ENCODE measurements at places on chromosomes 5 and 9. TPM values are rescaled to one million over a fixed set of nuclear protein-coding genes. Genes with fewer than 3 reads are reported as not detected.

- no peak overlapping the region for H3K27ac ChIP-seq
- H3K27me3 ChIP-seq = no peaks in the 10 kb centered on the region
- H3K4me1 ChIP-seq = peaks cover 3% of the 10 kb centered on the region
- no peak for DNase-seq
- no peaks in the 10 kb centered on the region for H3K36me3 ChIP-seq
- H3K4me3 ChIP-seq = no peak overlapping the region
Measured at GRCh38 chr5:96648593-96648992, 13.6 kb upstream of the CAST start.

DNA sequence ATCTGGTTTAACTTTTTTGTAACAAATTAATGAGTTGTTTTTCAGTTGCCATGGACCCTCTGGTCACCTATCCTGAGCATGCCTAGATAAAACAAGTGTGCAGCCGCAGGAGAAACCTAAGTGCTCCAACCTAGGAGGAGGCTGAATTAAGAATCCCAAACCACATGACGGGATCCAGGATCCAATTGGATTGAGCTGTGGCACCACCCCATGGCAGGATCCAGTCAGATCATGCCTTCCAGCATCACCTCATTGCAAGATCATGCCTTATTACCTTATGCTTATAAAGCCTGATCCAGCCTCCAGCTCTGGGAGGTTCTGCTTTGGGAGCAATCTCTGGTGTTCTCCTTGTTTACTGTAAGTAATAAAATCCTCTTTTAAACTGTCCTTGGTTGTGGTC lies 662.0 kb downstream of the TLR4 start:
- DNase-seq = no peak
- no peaks in the 10 kb centered on the region for H3K4me1 ChIP-seq
- H3K27me3 ChIP-seq = no peaks in the 10 kb centered on the region
- H3K36me3 ChIP-seq = no peaks in the 10 kb centered on the region

GRCh38 chr5:121910036-121910435 lies 51.7 kb upstream of the SRFBP1 start:
- H3K4me1 ChIP-seq = no peaks in the 10 kb centered on the region
- no peaks in the 10 kb centered on the region for H3K36me3 ChIP-seq
- H3K4me3 ChIP-seq = no peak overlapping the region
- H3K27ac ChIP-seq = no peak overlapping the region
- peaks cover 15% of the 10 kb centered on the region for H3K27me3 ChIP-seq
- no peak for DNase-seq

DNA sequence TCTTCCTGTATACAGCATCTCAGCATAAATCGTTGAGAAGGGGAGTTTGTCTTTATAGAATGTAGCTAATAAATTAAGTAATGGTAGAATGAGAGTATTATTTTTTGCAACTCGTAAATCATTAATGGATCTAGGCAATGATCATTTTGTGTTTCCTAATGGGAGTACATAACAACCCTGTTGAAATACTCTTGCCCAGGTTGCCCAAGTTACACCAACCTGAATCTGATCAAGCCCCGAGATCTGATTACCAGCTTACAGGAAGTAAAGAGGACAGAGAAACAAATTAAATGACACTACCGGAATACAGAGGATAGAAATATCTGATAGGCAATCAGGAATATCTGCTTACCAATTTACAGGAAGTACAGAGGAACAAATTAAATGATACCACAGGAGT lies 107.3 kb downstream of the AOPEP start:
- H3K27ac ChIP-seq = no peak overlapping the region
- H3K27me3 ChIP-seq = no peaks in the 10 kb centered on the region
- no peak for DNase-seq
- peaks cover 13% of the 10 kb centered on the region for H3K4me1 ChIP-seq
- H3K36me3 ChIP-seq = peaks cover 17% of the 10 kb centered on the region
- no peak overlapping the region for H3K4me3 ChIP-seq

DNA sequence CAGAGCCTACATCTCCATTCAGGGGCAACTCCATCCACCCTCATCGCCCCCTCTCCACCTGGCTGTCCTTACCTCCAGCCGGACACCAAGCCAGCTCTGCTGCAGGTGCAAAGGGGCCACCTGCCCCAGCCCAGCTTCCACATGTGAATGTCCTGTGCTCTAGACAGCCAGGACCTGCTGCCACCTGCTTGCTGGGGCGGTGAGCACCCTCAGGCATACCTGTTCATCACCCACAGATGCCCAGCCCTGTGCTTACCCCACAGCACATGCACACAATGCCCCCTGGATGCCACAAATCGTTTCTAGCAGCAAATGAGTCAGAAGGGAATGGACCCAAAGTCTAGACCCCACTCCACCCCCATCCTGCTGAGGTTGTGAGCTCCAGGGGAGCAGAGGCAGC lies 13.3 kb upstream of the NKD2 start:
- no peaks in the 10 kb centered on the region for H3K36me3 ChIP-seq
- H3K4me3 ChIP-seq = no peak overlapping the region
- no peak for DNase-seq
- no peak overlapping the region for H3K27ac ChIP-seq
- peaks cover 10% of the 10 kb centered on the region for H3K27me3 ChIP-seq

GRCh38 chr5:53488195-53488722 lies 7.8 kb downstream of the FST start:
- H3K4me1 ChIP-seq = no peaks in the 10 kb centered on the region
- H3K27ac ChIP-seq = no peak overlapping the region
- no peak overlapping the region for H3K4me3 ChIP-seq
- no peaks in the 10 kb centered on the region for H3K36me3 ChIP-seq

DNA sequence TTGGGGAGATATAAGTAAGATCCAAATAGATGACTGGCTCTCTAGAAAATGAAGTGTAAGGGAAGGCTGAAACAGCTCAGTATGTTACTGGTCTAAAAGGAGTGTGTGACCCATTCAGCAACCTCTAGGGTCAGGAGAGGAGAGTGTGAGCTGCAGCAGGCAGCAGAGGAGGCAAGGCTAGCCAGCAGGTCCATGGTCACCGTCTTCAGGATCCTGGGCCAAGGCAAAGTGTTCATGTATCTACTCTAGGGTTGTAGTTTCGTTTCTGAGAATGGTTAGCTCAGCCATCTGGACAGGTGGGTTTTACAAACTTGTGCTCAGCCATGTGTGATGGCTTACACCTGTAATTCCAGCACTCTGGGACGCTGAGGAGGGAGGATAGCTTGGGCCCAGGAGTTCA lies 13.7 kb downstream of the MYO10 start:
- no peak overlapping the region for H3K4me3 ChIP-seq
- H3K27me3 ChIP-seq = no peaks in the 10 kb centered on the region
- H3K36me3 ChIP-seq = no peaks in the 10 kb centered on the region
- no peak for DNase-seq
- no peaks in the 10 kb centered on the region for H3K4me1 ChIP-seq

DNA sequence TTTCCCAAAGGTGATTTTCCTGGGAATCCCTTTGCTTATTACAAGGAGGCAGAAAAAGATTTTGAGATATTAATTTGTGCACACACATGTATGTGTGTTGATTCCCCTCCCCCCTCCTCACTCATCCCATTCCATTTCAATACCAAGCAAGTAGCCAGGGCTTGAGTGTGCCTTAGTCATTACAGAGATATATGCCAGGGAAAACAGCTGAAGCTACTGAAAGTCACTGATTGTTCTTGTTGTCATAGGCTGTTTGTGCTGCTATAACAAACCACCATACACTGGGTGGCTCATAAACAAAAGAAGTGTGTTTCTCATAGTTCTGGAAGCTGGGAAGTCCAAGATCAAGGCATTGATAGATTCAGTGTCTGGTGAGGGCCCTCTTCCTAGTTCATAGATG lies 158.6 kb downstream of the BAAT start:
- peaks cover 14% of the 10 kb centered on the region for H3K27me3 ChIP-seq
- no peak overlapping the region for H3K27ac ChIP-seq
- H3K4me1 ChIP-seq = no peaks in the 10 kb centered on the region
- H3K36me3 ChIP-seq = no peaks in the 10 kb centered on the region
- DNase-seq = no peak

Gene TMEM252
- total RNA-seq = not detected

All from naive thymus-derived CD8-positive, alpha-beta T cell (primary cell).